ENCODE measurements at places on chromosomes 13 and 19. TPM values are rescaled to one million over a fixed set of nuclear protein-coding genes. Genes with fewer than 3 reads are reported as not detected.

DNA sequence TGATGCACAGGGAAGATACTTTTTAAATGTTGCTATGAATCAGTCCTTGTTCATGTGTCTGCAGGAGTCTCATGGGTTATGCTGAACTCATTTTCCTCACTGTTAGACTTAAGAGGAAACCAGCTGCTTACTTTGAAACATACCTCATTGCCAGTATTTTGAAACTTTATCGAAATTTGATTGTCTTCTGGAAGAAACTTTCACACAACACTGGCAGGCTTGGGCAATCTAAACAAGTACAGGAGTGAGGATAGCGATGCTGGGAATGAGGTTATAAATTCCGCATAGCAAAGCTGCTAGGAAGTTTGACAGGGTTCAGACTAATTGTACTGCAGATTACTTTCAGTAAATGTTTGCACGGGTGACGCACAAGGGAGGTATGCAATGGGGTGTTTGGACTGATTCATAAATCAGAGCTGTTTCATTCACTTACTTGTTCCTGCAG, 245.7 kb downstream of the DNAJC15 start:
- peak; percentile 97 for DNase-seq

DNA sequence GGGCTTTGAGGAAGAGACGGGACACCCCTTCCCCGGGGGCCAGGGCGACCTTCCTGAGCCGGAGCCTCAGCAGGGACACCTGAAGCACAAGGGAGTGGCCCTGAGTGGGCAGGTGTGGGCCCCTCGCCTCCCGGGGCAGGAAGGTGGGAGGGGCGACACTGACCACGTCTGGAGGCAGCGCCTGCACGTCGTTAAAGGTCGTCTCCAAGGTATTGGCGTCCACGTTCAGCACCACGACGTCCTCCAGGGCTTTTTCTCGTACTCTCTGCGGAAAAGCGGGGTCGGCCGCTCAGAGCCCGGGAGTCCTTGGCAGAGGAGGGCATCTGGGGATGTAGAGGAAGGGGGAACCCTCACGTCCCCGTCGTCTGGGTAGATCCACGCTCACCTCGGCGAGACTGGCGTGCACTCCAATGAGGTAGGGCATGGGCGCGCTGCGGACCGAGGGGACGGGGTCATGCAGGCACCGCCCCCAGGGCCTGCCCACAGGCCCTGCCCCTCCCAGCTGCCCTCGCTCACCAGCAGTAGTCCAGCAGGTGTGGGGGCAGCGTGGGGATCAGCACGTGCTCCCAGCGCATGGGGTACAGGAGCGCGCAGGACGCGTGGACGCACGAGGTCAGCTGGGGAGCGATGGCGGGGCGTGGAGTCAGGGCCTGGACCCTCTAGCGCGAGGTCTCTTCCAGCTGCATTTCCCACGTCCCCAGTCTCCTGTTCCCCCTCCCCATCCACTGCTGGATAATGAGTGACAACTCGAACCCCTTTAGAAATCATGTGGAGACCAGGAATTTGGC, 6.1 kb downstream of the DENND1C start:
- DNase-seq, result no peak

DNA sequence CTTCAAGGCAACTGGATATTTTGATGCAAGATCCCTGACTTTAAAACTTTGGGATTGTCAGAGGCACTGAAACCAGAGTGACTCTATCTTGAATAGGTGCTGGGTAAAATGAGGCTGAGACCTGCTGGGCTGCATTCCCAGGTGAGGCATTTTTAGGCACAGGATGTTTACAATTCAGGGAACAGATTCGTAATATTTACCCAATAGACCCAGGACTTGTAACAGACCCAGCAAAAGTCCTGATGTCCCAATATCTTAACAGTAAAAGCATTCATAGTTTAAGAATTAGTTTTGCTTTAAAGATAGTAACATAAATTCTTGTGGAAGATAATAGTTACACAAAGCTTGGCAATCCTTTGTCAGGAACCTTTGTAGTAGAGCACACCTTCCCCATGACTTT, 166.2 kb downstream of the FGF14 start:
- DNase-seq, result no peak

DNA sequence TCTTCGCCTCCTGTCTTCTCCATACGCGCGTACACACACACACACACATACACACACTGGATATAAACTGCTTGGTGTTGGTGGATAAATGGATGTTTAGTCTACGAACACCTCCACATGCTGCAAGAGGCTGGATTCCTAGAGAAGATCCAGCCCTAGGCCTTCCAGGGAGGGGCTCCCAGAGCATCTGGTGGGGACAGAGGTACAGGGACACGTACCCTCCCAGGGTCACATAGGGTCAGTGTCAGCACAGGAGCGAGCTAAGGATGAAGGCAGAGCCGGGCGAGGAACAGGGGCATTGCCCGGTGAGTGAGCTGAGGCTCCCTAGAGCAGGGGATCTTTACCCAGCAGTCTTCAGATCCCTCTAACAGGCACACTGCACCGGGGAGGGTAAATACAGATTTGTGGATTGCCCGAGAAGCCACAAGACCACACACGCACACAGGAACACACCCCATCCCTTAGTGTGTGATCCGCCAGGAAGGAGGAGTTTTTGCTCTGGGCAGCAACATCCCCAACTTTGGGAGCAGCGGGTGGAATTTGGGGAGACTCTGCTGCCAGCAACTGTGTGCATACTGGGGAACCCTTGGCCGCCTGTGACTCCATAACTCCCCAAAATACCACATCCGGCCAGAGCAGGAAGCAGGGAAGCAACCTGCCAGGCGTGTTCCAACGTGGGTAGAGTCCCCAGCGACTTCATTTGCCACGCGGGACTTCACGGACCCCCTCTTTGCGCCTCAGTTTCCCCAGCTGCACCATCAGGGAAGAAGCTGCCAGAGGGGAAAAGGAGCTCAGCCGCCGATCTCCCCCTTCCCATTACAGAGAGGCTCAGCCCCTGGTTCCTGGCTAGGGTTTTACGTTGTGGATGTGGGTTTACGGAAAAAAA, 5.8 kb upstream of the TLE2 start:
- DNase-seq, result no peak

ZNF136 gene
- 16.1 TPM for total RNA-seq

- no peak for DNase-seq
These were observed 136.8 kb downstream of the MIPEP start for GRCh38 chr13:23752111-23753001.

MLLT1 gene
- 5.4 TPM for total RNA-seq

PPP2R1A gene
- total RNA-seq, result 385 TPM

- no peak for DNase-seq
These were observed 450 bp downstream of the SELENOW start for GRCh38 chr19:47778954-47779351.

- DNase-seq, result no peak
These were observed 110.3 kb upstream of the DIAPH3 start for GRCh38 chr13:60273971-60274527.

DNA sequence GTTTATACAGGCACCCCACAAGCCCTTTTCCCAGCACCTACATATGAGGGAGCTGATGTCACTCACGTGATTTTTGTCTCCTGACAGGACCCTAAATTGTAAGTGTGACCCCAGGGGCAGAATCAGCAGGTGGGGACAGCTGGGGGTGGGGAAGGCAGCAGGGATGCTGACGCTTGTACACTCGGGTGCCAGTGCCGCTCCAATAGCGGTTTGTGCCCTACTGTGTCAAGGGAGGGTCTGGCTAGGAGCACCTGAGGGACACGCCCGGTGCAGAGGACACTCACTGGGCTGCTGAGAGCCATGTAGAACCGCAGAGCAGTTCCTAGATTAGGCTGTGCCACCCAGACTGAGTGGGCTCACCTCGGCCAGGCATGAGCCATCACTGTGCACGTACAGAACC, 81.3 kb downstream of the SCGB2B2 start:
- no peak for DNase-seq

ZNF100 gene
- 7.7 TPM for total RNA-seq

DNA sequence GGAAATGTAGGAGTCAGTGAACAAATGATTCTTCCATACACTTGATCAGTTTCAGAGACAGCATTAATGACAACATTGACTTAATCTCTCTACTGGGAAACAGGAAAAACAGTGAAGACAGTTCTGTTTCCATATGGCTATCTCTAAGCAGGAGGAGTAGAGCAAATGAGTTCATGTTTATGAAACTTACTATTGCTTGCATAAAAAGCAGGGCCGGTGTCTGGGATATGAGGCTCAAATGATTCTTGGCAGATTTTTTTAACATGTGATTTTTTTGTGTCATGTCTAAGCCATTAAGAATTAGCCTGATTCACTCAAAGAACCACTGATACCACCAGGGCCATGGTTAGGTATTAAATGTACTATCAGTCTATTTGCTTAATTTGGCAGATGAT, 141.9 kb downstream of the SLC7A1 start:
- DNase-seq, result no peak

DNA sequence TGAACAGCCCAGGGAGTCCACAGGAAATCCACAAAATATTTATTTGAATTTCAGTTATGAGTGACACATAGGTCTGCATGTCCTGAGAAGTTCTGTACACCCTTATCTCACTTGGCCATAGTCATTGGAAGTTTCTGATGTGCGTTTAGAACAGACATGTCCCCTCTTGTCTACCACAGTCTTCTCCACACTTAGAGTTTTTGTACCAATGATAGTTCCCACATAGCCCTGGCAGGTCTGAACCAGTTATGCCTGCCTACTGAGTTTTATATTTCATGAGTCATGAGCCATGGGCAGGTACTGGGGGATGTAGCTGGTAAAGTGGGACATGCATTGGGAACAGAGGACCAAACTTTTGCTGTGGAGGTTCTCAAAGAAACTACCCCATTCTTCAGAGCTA, 11.3 kb downstream of the ZNF132 start:
- no peak for DNase-seq

CDKN2D gene
- total RNA-seq, result 3.5 TPM

PLIN4 gene
- under 0.01 TPM for total RNA-seq

GRCh38 chr13:29154390-29154789, 334.3 kb downstream of the MTUS2 start:
- no peak for DNase-seq

DNA sequence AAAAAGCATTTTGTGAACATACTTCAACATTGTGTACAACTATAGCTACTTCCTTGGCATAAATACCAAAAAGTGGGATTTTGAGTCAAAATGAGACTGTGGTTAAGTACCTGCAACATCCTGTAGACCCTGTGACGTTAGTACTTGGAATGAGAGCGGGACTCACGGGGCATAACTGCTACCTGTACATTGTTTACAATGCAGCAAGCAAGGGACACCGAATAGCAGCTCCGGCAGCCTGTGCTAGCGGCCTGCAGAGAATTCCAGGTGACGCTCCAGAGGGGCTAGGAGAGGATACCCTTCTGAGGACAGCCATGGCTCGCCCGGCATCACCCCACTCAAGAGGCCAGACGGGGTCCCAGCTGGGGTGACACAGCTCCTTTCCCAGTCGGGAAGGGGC, 824 bp upstream of the ZNF331 start:
- no peak for DNase-seq

GRCh38 chr19:5394551-5395505, 54.2 kb upstream of the PTPRS start:
- DNase-seq, result no peak

NOVA2 gene
- not detected for total RNA-seq

- no peak for DNase-seq
These were observed 225.2 kb upstream of the TMTC4 start for GRCh38 chr13:100899720-100900316.

- DNase-seq, result peak; percentile 12
These were observed 3.0 kb upstream of the COX6B1 start for GRCh38 chr19:35644987-35645679.

GRCh38 chr19:45136507-45137178, 24.1 kb downstream of the NKPD1 start:
- no peak for DNase-seq

AMH gene
- total RNA-seq, result 1.0 TPM

FREM2 gene
- total RNA-seq, result 2.4 TPM

COL5A3 gene
- total RNA-seq, result not detected

GRCh38 chr13:90700340-90700739, 647.1 kb upstream of the MIR17HG start:
- DNase-seq, result no peak

GRCh38 chr19:2969104-2969504, 8.3 kb upstream of the TLE6 start:
- no peak for DNase-seq

TMEM221 gene
- 0.30 TPM for total RNA-seq

DNA sequence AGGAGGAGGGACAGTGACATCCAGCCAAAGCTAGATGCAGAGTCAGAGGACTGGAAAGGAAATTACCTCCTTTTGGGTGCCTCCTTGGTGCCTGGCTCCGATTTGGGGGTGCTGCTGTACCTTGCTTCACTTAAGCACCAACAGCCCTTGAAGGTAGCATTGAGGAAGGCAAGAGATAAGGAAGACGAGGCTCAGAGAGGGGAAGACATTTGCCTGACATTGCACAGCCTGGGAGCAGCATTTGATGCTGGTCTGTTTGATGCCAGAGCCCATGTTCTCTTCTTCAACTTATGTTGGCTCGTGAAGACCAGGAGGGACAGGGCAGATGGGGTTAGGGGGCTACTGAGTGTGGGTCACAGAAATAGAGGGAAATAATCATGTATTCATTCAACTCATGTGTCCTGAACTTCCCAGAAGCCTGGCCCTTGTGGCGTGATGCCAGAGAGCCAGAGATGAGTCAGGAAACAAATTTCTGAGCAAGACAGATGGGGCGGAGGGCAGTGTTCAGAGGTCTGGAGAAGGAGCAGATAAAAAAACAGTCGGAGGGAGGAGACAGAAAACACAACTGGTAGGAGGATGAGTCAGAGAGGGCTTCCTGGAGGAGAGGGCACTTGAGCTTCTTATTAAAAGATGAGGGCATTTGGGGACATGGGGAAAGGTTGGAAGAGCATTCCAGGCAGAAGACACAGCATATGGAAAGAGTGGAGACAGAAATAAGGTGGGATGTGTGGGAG, 3.0 kb upstream of the C19orf81 start:
- DNase-seq, result peak; percentile 58

ADGRE2 gene
- total RNA-seq, result 0.17 TPM

DNA sequence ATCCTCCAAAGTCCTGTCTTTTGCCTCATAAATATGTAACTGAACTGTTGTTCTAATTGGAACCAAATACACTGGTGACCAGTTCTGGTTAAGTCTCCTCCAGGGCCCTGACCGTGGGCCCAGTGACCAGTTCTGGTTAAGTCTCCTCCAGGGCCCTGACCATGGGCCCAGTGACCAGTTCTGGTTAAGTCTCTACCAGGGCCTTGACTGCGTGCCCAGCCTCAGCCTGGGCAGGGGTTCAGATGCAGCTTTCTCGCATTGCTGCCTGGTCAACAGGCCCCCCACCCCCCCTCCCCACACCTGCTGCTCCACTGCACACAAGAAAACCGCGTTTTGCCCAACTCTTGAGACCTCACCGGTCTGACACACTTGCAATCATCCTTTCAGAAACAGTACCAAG, 3.8 kb upstream of the GRTP1 start:
- DNase-seq, result no peak

DNA sequence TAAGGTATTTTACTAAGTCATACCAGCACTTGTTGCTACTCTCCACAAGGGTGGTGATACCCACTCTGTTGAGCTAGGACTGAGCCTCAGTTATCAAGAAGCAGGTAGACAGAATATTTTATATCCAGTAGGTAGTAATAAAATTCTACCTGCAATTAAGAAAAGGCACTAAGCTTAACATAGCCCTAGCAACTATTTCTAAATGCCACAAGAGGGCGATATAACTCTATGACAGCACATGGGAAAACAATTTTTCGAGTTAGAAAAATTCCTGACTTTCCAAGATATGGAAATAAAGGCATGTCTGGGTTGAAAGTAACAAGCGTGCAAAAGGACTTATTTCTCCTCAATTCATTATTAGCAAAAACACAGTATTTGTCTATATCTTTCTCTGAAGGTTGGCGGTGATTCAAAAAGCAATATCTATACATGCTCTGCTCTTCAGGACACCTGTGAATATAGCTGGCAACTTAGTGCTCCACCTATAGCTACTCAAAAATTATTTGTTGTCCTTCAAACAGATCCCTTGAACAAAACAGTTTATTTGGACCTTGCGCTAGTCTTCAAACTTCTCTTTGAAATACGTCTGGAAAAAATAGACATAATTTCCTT, 14.7 kb downstream of the CCDC169 start:
- peak; percentile 60 for DNase-seq

RNF113B gene
- total RNA-seq, result not detected
